ENCODE measurements at places on chromosomes 13 and 19.
A peak's percentile ranks its signal among the peaks of the same experiment; 100 is the strongest.

GRCh38 chr13:24306632-24307031 is 2.7 kb upstream of the C1QTNF9 start:
- DNase-seq: no peak

DNA sequence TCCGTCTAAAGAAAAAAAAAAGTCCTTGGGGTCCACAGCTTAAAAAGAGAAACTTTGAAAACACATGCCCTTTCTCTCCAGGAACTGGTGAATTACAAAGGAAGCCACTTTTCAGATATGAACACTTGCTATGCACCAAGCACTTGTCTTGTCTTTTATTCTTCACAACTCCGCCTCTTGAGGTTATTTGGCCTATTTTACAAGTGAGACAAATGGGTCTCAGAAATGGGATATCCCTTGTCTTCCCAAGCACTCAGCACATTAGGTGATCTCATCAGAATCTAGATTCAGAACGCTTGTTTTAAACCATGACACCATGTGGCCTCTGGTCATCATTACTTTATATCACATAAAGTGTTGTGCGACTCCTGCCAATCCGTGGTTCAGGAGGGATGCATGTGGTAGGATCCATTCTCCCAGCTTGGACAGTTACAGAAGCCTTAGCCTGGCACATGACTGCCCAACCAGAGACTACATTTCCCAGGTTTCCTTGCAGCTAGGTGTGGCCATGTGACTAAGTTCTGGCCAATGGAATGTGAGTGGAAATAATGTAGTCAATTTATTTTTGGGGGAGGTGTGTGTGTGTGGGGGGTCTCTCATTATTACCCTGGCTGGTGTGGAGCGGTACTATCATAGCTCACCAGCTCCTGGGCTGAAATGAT is 13.9 kb downstream of the TSKS start:
- no peak for DNase-seq

DNA sequence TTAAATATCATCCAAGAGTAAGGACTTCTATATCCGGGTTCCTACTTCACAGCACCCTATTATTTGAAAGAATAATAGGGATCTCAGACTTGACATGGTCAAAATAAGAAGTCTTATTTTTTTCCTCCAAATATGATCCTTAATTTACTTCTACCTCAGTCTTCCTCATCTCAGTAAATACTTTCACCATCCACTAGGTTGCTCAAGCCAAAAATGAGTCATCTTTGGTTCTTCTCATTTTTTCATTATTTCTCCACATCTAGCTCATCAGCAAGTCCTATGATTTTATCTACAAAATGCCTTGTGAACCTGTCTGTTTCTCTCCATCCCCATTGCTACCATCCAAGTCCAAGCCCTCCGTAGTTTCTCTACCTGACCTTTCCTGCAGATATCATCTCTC is 121.9 kb upstream of the GJB6 start:
- no peak for DNase-seq

GRCh38 chr13:48486362-48486761 is 46.5 kb downstream of the RCBTB2 start:
- DNase-seq: no peak

DNA sequence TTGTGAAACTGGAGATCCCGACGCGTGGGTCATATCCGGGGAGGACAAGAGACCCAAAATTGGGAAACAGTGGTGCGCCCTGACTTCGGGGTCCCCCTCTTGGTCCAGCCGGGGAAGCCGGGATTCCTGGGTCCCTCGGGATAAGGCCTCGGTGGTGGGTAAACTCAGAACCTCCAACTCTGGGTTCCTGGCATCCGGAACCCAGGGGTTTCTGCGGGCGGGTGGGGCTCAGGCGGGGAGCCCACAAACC is 688 bp downstream of the ZFP36 start:
- no peak for DNase-seq

DNA sequence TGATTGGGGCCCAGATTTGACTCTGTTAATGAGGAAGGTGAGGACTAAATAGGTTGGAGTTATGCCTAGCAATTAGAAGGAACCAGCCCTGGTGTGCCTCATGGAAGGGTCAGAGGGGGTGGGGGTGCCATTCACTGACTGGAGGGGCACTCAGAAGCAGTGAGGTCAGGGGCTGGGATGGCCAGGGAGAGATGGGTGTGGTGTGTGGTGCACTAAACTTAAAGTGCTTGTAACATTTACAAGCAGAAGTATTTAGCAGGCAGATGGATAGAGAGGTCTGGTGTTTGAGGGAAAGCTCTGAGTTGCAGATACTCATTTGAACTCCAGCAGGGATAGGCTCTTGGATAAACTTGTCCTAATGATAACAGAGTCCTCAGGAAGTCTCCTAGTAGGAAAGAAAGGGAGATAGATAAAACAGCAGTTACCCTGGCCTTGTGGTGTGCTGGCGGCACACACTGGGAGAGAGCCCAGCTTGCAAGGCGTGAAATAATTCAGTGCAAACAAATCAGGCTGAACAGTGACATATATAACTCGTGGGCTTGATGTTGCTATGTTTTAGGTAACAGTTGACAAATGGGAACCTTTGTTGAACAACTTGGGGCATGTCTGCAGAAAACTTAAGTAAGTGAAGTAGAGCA is 20.0 kb upstream of the UPF3A start:
- DNase-seq: no peak

GRCh38 chr13:57629821-57630235 is 1.7 kb upstream of the PCDH17 start:
- DNase-seq: peak; percentile 82

DNA sequence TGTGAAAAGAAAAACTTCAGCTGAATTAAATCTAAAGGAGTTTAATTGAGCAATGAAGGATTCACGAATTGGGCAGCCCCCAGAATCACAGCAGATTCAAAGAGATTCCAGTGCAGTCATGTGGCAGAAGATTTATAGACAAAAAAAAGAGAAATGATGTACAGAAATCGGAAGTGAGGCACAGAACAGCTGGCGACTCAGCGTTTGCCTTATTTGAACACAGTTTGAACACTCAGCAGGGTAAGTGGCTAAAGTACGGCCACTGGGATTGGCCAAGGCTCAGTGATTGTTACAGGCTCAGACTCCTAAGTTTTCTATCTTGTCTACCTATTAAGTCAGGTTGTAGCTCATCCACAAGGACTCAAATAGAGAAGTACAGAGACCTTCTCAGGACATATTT is 11.6 kb upstream of the CFAP97D2 start:
- DNase-seq: no peak

DNA sequence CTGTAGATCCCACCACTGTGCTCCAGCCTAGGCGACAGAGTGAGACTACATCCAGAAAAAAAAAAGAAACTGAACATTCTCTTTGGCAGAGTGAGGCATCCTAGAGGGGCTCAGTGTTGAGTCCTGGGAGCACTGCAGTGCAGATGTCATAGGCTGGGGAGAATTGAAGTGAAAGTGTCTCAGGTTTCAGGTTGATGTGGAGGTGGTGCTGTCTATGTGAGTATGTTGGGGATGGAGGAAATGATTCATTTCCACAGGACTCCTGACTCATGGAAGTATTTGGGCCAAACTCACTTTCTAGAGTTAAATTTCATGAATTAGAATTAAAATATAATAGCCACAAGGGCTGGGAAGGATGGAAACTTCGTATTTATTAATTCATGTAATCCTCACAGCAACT is 134.4 kb upstream of the TSC22D1 start:
- DNase-seq: no peak

GRCh38 chr19:53908106-53908934 is 758 bp upstream of the CACNG7 start:
- DNase-seq: no peak

GRCh38 chr19:33872445-33873320 is 76.0 kb downstream of the KCTD15 start:
- no peak for DNase-seq

DNA sequence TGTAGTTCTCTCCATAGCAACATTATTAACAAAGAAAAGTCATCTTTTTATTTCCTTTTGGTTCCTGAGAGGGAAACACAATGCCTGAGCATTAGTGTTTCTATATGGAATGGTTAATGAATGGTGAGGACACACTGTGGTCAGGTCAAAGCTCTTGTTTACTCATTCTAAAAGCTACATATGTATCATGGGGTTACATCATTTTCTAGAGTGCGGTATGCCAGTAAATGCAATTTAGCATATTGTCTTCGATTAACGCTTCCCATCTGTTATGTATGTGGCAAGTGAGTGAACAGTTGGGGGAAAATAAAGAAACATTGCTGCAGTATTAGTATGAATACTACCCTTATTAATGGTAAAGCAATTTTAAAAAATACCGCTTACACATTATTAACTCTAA is 1152.2 kb upstream of the SPRY2 start:
- DNase-seq: no peak

DNA sequence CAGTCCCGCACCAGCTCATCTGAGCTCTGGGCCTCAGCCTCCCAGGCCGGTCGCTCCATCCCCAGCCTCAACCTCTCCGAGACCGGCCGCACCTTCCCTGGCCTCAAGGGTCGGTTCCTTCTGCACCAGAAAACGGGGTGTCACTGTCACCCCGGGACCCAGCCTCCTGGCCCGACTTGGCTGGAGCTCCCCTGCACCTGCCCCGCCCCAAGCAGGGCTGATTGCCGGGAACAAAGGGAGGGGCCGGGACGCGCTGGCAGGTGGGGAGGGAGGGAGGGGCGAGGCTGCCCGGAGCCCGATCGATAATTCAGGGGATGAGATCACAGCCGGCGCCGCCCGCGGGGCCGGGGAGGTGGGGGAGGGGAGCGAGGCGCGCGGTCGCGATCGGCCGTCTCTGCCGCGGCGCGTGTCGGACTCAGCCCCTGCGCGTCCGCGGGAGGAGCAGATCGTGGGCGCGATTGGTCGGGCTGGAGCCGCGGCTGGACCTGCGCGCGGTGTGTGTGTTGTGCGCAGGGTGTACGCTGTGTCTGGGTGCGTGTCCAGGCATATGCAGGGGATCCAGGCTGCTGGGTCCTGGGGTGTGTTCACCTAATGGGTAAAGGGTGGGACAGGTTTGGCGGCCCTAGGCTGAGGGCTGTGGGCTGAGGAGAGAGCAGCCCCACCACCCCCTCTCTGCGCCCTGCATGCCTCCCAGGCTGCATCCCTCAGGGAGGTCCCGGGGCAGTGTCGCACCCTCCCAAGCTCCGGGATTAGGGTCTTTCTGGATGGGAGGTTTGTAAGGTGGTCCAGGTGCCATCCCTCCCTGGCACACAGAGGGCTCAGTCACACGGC is 1.1 kb upstream of the SHC2 start:
- DNase-seq: no peak

DNA sequence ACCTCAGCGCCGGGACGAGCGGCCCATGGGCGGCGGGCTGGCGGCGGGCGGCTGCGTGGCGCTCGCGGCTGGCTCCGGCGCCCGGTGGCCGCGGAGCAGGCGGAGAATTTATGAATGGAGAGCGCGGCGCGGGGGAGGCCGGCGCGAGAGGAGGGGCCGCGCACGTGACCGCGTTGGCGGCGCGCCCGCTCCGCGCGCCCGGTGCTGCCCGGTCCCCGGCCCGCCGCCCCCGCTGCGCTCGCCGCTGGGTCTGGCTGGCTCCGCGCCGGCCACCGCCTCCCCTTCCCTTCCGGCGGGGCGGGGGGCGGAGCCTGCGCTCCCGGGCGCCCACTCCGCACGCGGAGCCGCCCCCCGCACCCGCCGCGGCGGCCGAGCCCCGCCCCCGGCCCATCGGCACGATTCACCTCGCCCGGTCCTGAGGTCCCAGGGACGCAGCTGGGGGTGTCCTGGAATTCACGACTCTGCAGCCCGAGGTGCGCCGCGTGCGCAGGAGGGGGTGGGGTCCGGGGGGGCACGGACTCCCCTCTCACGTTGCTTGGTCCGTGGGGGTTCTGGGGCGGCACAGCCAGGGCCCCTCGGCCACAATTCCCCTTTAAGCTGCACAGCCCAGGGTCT is at the start of gene CBARP:
Gene CBARP (minus strand): TSS at position 252 of the 615 bp plus-strand sequence. CDS start 1,905 bp downstream, outside the sequence.
- DNase-seq: no peak

- no peak for DNase-seq
Measured at GRCh38 chr19:4429256-4429655, 26.8 kb downstream of the CHAF1A start.

- DNase-seq: no peak
Measured at GRCh38 chr13:91154558-91155353, 192.7 kb upstream of the MIR17HG start.

- no peak for DNase-seq
Measured at GRCh38 chr19:50870417-50871089, 2.7 kb upstream of the KLK2 start.

DNA sequence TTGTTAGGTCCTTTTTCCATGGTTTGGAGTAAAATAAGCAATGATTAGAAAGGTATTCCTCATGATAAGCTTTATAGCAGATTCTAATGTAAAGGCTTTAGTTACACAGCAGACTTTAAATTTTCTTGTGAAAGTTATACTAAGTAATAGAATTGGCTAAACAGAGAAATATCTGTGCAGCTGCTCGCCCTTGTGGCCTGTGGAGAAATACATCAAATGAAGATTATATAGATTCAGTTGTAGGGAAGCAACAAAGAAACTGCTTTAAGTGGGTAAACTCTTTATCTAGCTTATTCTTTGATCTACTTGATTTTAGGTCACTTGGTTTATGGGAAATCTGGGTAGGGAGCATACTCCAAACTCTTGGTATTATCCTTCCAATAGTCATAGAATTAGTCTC is 1269.7 kb upstream of the SPRY2 start:
- DNase-seq: no peak

DNA sequence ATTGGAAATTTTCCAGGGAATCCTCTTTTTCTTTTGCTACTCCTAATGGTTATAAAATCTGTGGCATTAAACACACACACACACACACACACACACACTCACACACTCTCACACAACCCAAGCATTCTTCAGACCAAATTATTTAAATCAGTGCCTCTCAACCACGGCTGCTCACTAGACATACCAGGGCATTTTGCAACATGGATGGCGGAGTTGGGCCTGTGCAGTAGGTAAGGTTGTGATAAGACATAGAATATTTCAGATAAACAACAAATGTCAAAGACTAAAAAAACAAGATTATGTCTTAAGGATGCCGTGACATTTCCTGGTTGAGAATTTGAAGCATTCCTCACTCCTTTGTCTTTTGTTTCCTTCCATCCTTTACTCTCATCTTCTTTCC is 443.1 kb downstream of the MYO16 start:
- no peak for DNase-seq

GRCh38 chr19:31231237-31231636 is 118.0 kb downstream of the TSHZ3 start:
- no peak for DNase-seq

DNA sequence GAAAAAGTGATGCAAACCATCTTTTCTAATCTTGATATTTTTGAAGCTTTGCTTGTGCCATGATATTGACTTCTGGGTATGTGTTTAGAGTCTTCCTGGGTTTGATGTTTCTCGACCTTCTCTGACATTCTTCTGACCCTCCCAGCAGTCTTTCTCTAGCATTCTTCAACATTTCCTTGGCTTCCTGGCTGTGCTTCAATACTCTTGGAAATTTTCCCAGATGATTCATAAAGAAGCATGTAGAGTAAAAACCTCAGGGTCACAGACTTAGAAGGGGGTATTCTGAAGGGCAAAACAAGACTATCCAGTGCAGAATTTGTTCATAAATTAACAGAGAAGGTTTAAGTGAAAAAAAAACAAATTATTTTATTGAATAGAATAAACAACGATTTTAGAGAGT is 946.3 kb upstream of the PCDH9 start:
- DNase-seq: no peak

Data from suprapubic skin (tissue), 4 donors.